ENCODE measurements at places on chromosomes 7 and 10. TPM values are rescaled to one million over a fixed set of nuclear protein-coding genes. Genes with fewer than 3 reads are reported as not detected.

The HKDC1 gene
- total RNA-seq: 10.6 TPM

The NAT16 gene
- total RNA-seq: under 0.01 TPM

The SSMEM1 gene
- not detected for total RNA-seq

The SPDYE9 gene
- total RNA-seq: not detected

The ELOVL3 gene
- total RNA-seq: not detected

The PLCE1 gene
- total RNA-seq: 2.2 TPM

The RASSF4 gene
- total RNA-seq: 6.0 TPM

The CDK14 gene
- 49.6 TPM for total RNA-seq

The JAKMIP3 gene
- 0.11 TPM for total RNA-seq

The ITPRIP gene
- total RNA-seq: 19.1 TPM

The HABP2 gene
- not detected for total RNA-seq

The SNX10 gene
- total RNA-seq: 4.9 TPM

The BMPR1A gene
- 60.6 TPM for total RNA-seq

The GIMAP2 gene
- 2.9 TPM for total RNA-seq

The ATP6V0A4 gene
- total RNA-seq: under 0.01 TPM

The SPAM1 gene
- total RNA-seq: not detected

The FOXI2 gene
- not detected for total RNA-seq

The VAX1 gene
- not detected for total RNA-seq

The ANKRD1 gene
- 1.00 TPM for total RNA-seq

The KLLN gene
- total RNA-seq: 0.33 TPM

Data from uterine smooth muscle cell (primary cell).